ENCODE measurements at places on chromosomes 5 and 9. TPM values are rescaled to one million over a fixed set of nuclear protein-coding genes. Genes with fewer than 3 reads are reported as not detected.
A peak's percentile ranks its signal among the peaks of the same experiment; 100 is the strongest.

DNA sequence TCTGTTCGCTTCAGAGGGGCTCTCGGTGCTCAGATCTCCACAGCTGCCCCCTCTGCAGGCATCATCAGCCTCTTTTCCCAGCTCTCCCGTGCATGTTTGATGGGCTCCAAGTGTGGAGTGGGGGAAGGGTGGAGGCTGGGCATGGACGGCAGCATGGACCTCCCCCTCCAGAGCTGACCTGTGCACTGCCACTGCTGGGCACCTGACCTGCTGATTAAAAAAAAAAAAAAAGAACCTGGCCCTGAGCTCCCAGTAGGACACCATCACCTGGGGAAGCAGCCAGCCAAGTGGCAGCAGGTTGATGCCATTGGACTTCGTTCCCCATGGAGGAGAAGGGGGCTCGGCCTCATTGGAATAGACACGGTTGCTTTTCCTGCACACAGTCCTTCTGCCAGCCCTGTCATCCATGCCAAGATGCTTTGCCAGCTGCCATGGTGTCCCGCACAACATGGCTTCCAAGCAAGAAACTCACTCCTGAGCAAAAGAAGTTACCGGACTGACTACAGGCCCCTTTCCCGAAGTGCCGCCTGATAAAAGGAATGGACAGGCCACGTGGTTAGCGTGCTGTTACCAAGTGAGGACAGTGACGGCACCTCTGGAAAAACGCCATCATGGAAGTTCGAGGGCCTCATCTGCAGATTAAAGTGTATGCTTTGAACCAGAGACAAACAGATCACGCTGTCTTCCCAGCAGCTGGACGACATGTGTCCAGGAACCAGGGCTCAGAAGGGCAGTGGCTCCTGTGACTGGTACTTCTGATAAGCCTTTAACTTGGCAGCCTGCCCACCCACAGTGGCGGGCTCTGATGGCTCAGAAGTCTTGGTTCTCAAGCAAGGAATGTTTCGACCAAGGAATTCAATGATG is 14.7 kb upstream of the BRD3OS start:
- peak; percentile 51 for DNase-seq

- DNase-seq, result peak; percentile 42
Observed at GRCh38 chr5:68054638-68055037, 160.9 kb upstream of the PIK3R1 start.

Gene ARID3C
- total RNA-seq, result not detected

Gene ALDOB
- 1.3 TPM for total RNA-seq

Gene GMCL2
- not detected for total RNA-seq

DNA sequence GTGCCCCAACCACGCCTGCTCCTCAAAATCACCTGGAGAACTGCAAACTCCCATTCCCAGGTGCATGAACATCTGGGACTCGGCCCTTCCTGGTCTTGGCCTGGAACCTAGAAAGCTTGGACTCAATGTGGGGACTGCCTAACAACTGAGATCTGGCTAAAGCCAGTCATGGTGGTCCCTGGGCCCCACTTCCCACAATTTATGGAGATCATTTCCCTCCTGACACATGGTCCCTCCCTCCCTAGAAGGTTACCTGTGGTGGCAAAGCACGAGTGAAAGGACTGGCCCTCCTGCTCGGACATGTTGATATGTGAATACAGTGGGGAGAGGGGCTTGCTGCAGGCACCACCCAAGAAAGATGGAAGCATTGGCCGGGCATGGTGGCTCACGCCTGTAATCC is 18.8 kb downstream of the BICD2 start:
- no peak for DNase-seq

Gene INSL4
- not detected for total RNA-seq

GRCh38 chr9:129400001-129400970 is 220.6 kb downstream of the C9orf50 start:
- peak; percentile 11 for DNase-seq

- no peak for DNase-seq
Observed at GRCh38 chr9:92752812-92753404, 11.7 kb downstream of the BICD2 start.

DNA sequence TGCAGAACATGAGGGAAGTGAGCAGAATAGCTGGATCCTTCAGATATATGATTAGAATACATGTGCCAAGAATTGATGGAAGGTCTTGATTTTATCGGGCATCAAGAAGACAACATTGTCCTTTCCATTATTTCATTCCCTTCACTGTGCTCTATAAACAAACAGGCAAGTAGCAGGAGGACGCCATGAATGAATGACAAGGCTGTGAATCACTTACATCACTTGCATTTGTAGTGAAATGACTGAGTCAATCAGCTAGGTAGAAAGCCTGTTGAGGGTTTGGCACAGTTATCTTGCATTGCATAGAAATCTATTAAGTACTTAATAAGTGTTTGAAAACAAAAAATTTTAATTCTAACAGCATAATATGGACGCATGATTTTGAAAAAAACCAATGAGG is 548.8 kb upstream of the IZUMO3 start:
- DNase-seq, result no peak

DNA sequence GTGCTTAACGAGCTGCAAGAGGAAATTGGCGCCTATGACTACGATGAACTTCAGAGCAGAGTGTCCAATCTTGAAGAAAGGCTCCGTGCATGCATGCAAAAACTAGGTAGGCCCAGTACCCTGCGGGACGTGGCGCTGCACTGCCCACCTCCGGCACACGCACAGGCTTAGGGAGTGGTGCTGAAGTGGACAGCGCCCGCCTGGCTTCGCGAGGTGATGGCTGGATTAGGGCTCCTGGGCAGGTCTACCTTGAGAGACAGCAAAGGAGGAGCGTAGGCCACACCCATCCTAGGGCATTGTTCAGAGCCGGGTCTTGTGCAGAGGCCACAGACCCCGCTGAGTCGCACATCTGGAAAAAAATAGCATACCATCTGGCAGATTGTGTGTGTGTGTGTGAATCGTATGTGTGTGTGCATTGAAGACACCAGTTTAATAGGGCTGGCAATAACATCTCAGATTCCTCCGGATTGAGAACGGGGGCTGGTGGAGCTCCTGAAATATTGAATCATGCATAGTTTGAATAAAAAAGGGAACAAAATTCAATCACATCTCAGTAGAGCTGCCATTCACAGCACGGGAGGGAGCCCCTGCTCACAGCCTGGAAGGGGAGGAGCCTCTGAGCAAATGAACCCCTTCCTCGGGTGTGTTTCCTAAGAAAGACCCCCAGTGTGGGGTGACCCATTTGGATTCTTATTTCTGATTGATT is 11.1 kb downstream of the OLFM1 start:
- DNase-seq, result peak; percentile 72

DNA sequence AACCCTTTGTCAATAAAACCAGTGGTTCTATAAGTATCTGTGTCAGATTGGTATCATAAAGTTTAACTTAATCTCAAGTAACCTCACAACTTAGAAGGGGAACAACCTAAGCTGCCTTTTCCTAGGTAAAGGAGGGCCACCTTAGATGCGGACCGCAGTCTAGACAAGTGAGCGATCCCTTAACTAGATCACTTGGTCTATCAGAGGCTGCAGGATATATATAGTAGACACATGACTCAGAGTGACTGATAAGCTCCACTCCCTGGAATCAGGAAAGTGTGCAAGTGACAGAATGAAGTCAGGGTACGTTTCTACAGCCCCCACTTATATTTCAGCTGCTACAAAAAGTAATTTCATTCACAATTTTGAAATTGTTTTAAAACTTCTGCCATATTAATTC is 7.4 kb downstream of the REEP5 start:
- no peak for DNase-seq

DNA sequence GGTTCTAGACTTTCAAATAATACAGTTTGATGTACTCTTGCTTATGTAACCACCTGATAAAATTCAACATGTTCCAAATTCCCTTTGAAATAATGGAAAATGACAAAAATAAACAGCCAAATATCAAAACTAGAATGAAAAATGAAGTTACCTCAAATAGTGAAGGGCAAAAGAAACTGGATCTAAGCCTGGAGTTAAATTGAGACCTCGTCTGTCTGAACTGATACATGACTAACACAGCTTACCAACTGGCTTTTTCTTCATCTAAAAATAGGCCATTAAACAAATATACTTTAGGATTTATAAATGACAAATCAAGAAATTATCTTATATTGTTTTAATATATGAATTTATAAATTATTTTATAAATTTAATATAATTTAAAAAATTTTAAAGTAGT is 12.1 kb upstream of the CAAP1 start:
- DNase-seq, result no peak

Gene CHSY3
- total RNA-seq, result under 0.01 TPM

GRCh38 chr5:140401362-140402257 is at the start of gene ANKHD1:
TSS of gene ANKHD1 (plus strand) at chr5:140401833. CDS start at chr5:140401968, 135 bp downstream.
- peak; percentile 100 for DNase-seq

Gene VDAC1
- total RNA-seq, result 98.2 TPM

GRCh38 chr9:88522360-88522759 is 12.6 kb upstream of the NXNL2 start:
- DNase-seq, result no peak

DNA sequence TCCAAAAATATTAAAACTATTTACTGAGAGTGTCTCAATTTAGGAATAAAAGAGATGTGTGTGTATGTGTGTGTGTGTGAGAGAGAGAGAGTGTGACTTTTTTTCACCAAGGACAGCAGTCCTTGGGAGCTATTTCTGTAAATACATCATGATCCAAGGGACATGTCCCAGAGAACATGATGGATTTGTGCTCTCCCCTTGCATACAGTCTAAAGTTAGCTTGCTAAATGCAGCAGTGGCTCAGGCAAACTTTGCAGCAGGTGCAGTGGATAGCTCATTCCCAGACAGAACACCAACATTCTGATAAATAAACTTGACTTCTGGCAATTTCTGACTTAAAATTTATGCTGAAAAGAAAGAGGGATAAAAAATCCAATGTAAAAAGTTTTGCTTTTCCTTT is 55.4 kb upstream of the SGCD start:
- no peak for DNase-seq

GRCh38 chr5:26884481-26884880 is 153.9 kb downstream of the CDH9 start:
- DNase-seq, result peak; percentile 9

GRCh38 chr5:145587710-145588109 is 247.4 kb downstream of the PRELID2 start:
- peak; percentile 24 for DNase-seq

DNA sequence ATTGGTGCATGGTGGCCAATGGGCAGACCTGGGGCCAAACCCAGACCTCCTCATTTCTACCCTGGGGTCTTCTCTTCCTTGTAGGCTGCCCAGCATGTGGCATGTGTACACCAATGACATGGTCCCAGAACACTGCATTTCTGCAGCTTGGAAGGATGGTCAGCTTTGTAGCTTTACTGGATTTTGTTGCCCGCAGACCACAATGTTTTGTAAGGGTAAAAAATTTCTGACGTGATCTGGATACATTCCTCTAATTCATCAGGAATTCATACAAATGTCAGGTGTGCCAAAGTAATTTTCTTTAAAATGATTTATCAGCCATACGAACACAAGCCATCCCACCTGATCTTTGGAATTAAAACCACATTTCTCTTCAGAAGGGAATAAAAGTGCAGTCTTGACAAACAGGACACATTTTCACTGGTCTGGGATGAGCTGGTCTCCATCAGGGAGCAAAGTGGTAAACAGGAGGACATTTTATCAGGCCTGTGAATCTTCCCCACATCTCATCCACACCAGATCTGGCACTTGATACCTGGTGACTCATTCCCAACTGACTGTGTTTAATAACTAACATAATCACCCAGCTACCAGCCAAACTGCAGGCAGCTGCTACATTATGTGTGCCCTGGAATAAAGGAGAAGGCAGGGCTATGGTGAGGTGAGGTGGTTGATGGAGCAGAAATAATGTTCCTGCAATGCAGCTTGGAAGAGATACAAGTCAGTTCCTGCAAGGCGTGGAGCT is 103.9 kb downstream of the SPOCK1 start:
- DNase-seq, result peak; percentile 22

Gene PCDHGA4
- total RNA-seq, result 0.29 TPM

GRCh38 chr9:111860443-111860842 is 36.2 kb upstream of the UGCG start:
- no peak for DNase-seq

Gene SHROOM1
- total RNA-seq, result 5.3 TPM

DNA sequence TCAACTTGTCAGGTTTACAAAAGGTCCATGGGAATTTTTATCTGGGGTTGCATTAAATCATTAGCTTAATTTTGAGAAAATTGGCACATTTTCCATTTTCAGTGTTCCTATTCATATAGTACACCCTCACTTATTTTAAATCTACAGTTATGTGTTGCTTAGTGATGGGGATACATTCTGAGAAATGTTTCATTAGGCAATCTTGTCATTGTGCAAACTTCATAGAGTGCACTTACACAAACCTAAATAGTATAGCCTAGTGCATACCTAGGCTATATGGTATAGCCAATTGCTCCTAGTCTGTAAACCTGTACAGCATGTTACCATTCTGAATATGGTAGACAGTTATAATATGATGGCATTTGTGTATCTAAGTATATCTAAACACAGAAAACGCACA is 19.8 kb upstream of the FAM151B start:
- DNase-seq, result no peak

DNA sequence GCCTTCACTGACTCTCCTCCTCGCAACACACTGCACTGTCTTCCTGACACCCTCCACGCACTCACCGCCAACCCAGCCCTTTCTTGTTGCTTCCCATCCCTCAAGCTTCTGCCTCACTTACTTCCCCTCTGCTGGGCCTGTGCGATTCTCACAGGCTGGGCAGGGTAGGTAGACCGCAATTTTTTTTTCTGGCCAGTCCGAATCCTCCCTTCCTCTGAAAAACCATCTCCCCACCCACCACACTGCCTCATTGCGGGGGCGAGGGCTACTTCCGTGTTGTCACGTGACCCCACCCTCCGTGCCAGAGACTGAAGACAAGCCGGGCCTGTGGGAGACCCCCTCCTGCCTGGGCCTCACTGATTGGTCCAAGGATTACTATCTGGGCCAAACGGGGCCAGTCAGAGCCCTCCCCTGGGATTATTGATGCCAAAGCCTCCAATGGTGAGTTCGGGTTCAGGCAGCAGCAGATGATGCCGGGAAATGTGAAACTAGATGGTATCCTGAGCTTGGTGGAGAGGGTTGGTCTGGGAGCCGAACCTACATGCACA is 73.1 kb downstream of the STK10 start:
- DNase-seq, result peak; percentile 68

DNA sequence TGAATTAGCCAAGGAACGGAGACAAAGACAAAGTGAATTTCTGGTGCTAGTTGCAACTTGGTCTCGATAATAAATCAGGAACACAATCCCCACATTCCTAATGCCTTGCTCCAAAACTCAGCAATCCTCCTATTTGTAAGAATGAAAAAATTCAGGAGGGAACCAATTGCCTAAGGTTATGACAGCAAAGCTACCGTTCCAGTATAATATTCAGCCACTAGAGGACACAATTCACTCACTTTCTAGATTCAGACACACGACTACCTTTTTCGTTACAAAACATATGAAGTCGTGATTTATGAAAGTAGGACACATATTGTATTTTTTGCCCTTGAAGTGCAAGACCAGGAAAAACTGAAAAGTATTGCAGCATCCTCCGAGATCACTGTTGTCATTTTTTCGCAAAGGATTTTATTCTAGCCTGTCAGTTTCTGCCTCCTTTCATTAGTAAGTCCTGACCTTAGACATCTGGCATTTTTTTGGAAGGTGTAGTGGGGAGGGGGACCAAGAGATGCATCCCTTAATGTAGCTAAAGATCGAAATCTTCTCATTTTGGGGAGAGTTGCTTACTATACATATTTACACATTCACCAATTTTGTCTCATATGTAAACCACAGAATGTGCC is 133.1 kb downstream of the DOCK8 start:
- no peak for DNase-seq

Gene FEM1C
- 36.8 TPM for total RNA-seq

Data from stomach (tissue), 19 donors.